H9 (cell line): ENCODE measurements at places on chromosomes 3 and 15.

DNA sequence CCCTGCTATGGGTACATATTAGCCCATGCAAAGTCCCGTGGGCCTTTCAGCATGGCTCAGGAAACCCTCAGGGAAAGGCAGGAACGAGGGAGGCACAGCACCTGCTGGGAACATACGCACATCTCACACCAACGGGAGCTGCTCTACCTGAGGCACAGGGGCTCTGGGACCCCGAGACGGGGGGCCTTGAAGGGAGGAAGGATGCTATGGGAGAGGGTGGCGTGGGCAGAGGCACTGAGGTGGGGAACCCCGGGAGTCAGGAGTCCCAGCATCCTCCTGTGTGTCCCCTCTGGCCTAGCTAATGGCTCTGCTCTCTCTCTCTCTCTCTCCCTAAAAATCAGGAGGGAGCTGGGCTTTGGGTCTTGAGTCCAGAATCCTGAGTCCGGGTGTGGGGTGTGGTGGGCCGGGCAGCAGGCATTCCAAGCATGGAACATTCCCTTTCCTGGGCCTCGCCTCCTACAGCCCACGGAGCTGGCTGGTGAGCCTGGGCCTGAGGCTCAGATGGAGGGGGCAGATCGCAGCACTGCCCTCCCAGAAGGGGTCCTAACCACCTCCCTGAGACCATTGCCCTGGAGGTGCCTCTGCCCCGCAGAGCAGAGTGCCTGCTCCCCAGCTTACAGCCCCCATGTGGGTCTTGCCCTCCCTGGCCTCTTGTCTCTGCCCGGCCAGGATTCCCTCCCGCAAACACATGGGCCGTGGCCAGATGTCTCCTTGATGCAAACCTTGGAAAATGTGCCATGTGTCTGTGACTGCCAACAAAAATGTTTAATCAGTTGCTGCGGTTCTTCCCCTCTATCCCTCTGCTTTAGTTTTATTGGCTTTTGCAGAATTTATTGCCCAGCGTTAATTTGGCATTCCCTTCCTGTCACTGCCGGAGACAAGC lies 101.6 kb downstream of the TMEM266 start:
- DNase-seq, result peak; percentile 14

DNA sequence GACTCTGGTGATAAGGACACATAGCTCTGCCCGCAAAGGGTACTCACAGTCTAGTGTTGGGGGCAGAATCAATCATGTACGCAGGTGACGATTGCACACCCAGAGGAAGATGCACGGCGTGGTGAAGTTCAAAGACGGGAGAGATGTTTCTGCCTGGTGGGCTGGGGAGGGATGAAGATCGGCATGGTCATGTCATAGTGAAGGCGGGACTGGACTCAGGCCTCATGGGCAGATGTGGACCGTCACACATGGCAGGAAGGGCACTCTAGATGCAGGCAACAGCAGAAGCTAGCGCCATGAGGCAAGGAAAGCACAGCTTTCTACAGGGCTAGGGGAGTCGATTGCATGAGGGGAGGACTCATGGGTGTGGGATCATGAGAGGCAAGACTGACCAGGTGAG lies 240.6 kb downstream of the OPA1 start:
- DNase-seq, result no peak

GRCh38 chr3:45719655-45720487 lies 30.7 kb downstream of the SACM1L start:
- no peak for DNase-seq

- peak; percentile 16 for DNase-seq
Observed at GRCh38 chr3:197019021-197019420, 10.6 kb downstream of the MELTF start.

GRCh38 chr3:156489462-156489911 lies 65.4 kb downstream of the SSR3 start:
- DNase-seq, result no peak

- no peak for DNase-seq
Observed at GRCh38 chr3:151964743-151965142, 91.3 kb downstream of the SUCNR1 start.

GRCh38 chr3:77142578-77142977 lies 102.7 kb downstream of the ROBO2 start:
- no peak for DNase-seq

DNA sequence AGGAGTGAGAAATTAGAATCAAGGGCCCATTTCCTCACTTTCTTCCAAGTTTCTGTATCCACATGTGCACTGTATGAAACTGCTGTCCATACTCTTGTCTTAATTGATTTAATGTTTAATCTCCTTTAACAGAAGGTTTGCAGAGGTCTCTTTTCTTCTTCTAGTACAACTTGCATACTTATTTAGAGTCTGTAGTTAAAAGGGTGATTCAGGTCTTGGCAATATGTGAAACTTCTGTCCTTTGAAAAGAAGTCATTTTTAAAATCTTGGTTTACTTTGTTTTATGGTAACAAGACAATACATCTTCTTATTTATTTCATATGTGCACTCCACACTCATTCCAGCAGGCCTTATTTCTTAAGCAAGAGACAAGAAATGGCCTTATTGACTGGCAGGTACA lies 25.8 kb downstream of the TMEM45A start:
- no peak for DNase-seq

- no peak for DNase-seq
Observed at GRCh38 chr15:20407553-20407952, 134.0 kb downstream of the GOLGA6L6 start.

DNA sequence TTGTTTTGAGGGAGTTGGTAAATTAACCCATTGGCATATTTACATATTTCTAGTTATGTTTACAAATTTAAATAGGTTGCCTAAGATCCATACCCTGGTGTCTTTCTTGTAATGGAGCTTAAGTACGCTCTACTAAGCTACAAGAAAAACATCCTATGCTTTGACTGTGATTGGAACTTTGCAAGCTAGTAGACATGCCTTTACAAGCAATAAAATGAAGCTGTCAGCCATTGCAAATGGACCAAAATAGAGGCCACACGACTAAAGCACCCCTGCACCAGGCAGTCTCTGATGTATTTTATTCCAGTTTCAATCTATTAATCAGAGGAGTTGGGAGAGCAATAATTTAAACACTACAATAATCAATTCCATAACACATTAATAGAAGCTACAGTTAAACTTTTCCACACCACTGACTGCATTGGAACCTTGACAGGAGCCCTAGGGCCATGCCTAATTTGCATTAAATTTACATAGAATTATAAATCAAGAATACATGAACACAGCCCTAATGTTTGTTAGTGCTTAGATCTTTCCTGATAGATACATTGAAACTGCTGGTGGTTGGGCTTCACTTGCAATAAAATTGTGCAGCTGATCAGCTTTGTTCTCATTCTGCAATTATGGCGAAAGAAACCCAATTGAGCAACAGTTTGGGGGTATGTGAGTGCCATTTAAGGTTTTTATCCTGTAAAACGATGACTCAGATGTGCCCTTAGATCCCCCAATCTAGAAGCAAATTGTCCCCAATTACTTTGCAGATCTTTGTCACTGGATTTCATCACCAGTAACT lies 360.1 kb downstream of the LSAMP start:
- DNase-seq, result no peak

DNA sequence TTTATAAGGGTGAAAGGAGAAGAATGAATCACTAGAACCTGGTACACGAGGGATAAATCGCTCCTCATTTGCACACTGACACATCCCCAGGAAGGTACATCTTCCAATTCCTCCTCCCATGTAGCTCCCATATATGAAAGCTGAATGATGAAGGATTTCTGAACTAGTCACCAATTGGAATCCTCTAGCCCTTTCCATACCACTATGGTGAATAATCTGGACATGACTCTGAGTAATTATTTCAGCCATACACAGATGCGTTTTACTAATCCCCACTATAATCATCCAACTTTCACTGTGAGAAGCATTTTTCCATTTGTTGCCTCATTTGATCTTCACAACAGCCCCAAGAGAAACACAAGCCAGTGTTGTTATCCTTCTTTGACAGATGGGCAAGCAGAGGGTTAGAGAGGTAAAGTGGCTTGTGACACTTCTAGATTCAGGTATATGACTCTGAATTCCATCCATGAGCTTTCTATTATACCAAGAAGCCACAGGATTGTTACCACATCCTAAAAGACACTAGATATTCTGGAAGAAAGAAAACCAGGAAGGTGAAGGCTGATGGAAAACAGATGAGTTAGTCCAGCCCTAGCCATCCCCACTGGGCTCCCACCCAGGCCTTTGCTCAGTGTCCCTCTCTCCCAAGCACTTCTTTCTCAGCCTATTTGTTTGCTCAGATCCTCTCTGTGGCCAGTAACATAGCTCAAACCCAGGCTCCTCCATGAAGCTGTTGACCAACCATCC lies 22.2 kb upstream of the BCL6 start:
- no peak for DNase-seq

DNA sequence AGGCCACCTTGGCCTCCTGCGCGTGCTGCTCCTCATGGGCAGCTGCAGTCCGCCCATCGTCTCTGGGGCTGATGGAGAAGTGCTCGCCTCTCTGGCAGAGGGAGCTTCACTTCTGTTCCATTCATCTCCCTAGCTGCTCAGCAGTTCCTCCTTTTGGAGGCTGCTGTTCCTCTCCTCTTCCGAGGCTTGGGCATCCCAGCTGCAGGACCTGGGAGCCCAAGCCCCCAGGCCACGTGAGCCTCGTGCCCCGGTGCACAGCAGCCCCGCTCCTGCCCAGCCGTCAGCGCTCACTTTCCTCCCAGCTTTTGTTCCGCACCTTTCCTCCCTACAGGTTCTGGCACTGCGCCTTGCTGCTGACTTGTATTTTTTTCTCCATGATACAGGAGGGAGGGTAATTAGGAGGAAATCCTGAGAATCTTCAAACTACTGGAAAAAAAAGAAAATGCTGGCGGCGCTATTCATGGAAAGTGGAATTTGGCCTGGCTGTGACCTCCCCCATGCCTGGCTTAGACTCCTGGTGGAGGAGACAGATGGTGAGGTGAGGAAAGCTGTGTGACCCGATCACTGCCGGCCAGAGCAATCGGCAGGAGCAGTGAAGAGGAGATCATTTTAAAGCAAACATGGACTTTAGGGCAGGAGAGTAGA lies 210.1 kb downstream of the CHST2 start:
- peak; percentile 33 for DNase-seq

GRCh38 chr3:52097851-52098507 lies 41.6 kb upstream of the DUSP7 start:
- no peak for DNase-seq

- DNase-seq, result no peak
Observed at GRCh38 chr15:34700891-34701427, 53.8 kb downstream of the GJD2 start.

DNA sequence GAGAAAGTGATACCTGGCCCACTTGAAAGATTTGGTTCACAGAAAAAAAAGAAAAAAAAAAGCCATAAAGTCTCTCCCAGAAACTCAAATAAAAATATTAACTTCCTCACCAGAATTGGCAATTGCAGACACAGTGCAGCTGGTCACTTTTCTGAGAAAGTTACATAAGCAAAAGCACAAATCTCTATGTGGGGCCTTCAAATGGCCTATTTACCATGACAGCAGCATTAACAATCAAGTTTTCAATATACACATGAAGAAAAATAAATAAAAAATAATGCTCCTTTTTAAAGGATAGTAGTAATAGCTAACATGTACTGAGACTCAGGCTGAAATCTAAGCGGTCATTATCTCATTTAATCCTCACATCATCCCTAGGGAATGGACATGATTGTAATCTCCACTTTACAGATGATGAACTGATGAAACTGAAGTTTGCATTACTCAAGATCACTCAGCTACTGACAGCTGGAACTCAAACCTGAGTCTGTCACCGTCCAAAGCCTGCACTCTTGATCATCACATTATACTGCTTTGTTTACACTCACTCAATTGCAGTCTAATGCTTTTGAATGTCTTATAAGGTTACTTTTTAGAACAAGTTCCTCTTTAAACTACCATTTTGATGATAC lies 3.3 kb downstream of the NPTN start:
- no peak for DNase-seq

- no peak for DNase-seq
Observed at GRCh38 chr3:72123908-72124441, 339.0 kb upstream of the PROK2 start.

DNA sequence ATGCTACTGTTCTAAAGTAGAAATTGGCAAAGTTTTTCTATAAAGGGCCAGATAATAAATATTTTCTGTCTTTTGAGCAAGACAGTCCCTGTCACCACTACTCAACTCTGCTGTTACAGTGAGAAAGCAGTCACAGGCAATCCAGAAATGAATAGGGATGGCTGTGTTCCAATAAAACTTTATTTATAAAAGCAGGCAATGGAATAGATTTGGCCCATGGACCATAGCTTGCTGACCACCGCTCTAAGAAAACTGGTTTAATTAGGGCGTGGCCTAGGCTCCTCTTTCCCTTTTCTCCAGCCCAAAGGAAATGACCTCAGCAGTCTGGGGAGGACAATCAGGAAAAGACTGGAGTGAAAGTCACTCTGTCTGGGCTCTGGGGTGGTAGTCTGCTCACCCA lies 183.8 kb downstream of the MEGF11 start:
- no peak for DNase-seq

DNA sequence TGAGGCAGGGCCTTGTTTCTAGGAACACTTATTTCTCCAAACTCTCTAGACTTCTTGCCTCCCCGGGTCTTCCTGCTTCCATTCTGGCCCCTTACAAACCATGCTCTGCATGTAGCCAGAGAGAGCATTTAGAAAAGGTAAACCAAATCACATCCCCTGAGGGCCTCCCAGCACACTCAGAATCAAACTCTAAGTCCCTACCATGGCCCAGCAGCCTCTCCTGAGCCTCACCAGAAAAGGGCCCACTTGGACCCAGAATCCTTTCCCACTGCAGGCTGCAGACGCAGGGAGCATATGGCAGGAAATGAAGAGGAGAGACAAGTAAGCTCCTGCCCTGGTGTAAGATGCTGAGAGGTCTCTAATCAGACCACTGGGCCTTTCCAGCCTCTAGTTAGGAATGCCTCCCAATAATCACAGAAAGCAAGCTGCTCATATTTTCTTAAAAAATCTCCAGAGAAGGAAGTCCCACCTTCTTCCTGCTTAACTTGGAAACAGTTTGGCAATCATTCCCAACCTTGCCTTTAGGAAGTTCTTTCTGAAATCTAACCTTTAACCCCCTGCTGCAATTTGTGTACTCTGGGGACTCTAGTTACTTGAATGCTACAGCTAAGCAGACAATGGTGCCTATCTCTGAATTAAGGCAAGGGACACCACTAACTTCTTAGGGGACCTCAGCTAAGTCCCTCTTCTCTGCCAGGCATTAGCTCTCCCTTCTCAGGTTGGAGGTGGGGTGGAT lies 4.2 kb downstream of the AMOTL2 start:
- DNase-seq, result peak; percentile 25

GRCh38 chr3:181265750-181266333 lies 276.3 kb upstream of the DNAJC19 start:
- no peak for DNase-seq

- DNase-seq, result no peak
Observed at GRCh38 chr3:4310971-4311370, 7.8 kb downstream of the SETMAR start.

GRCh38 chr15:89057506-89058133 lies 30.6 kb upstream of the ABHD2 start:
- peak; percentile 83 for DNase-seq

DNA sequence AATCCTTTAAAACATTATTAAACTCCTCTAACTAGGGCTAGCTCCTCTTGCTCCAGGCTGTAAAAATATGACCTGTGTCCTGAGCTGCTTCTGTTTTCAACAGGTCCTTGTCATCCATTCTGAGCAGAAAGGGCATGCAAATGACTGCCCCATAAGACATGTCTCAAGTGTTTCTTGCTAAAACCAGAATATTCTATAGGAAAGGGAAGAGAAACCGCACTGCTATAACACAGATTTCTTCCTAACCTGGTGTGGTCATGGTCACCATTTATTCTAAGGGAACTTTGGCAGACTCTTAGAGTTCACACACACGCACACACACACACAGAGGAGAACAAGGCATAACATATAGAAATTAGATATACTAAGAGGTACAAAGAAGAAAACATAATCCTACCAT lies 34.2 kb upstream of the B3GNT5 start:
- DNase-seq, result no peak

GRCh38 chr15:64355348-64355943 lies 527 bp downstream of the CSNK1G1 start:
- DNase-seq, result peak; percentile 45
